Psoas muscle (tissue), 8 donors: ENCODE measurements at places on chromosomes 6 and 20. TPM values are rescaled to one million over a fixed set of nuclear protein-coding genes. Genes with fewer than 3 reads are reported as not detected.

Gene CDH22
- 0.53 TPM for polyA plus RNA-seq

DNA sequence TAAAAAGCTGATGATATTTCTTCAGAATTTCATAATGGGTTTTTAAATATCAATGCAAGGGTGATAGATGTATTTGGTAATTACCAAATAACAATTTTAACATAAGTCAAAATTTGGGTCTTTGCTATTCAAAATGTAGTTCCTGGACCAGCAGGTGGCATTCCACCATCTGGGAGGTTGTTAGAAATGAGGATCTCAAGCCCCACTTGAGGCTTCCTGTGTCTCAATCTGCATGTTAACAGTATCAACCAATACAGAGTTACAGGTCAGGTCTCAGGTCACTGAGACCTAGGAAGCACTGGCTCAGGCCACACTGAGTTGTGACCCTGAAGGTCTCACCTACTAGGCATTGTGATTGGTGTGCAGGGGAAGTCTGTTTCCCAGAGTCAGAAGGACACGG is 57.2 kb upstream of the MTRF1L start:
- no peak for DNase-seq

DNA sequence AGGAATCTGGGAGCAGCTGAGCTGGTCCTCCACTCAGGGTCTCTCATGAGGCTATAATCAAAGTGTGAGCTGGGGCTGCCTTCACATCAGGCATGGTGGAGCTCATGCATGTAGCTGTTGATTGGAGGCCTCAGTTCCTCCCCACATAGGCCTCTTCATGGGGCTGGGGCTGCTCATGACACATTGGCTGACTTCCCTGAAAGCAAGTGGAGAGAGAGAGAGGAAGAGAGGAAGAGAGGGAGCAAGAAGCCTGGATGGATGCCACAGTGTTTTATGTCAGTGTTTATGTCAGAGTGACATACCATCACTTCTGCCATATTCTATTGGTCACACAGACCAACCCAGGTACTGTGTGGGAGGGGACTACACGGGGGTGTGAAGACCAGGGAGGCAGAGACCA is 43.8 kb downstream of the EYA2 start:
- no peak for DNase-seq

DNA sequence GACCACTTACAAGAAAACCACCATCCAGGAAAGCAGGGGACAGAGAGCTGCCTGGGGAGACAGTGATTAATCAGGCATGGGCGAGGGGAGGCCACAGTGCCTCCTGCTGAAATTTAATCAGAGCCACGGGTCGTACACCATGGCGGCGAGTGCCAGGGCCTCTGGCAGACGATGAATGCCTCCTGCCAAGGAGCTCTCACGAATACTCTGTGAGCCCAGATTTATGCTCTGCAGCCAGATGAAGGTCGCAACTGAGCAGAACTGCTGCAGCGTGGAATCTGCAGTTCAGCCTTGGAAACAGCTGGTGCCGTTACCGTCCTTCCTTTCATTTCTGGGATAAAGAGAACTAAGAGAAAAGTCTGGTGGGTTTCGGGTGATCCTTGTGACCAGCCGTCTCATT is 85.6 kb downstream of the BFSP1 start:
- no peak for DNase-seq

- DNase-seq, result no peak
Measured at GRCh38 chr20:39916236-39916765, 772.7 kb downstream of the MAFB start.
